Spleen (tissue), 13 donors: ENCODE measurements at places on chromosomes 6 and 20.

DNA sequence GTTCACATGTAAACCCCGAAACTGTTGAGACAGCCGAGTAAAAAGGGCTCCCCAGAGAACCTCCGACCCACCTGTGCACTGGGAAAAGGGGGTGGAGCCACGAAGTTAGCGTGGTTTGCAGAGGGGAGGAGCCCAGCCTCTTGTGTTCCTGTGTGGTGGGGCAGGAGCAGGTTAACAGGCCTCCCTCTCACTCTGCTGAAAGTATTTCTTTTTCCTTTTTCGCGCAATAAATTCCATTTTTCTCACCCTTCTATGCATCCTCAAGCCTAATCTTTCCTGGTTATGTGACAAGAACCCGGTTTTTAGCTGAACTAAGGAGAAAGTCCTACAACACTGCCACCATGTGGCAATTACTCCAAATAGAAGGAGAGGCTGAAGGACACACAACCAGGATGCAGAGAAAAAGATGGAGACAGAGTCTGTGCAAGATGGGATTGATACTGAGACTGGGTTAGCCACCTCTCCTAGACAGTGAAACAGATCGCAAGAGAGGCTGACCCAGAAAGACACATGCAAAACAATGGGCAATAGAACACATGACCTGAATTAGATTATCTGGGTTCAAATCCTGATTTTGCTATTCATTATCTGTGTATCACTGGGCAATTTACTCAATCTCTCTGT lies 168.7 kb upstream of the PRSS16 start:
- DNase-seq = no peak

GRCh38 chr6:159695984-159696383 lies 2.9 kb upstream of the SOD2 start:
- no peak for DNase-seq

- no peak for DNase-seq
These were observed 1.8 kb upstream of the DNPH1 start for GRCh38 chr6:43231053-43231452.

- DNase-seq = no peak
These were observed 108.4 kb upstream of the GGTLC1 start for GRCh38 chr20:24096864-24097450.

GRCh38 chr6:159035891-159036290 lies 8.9 kb downstream of the TAGAP start:
- DNase-seq = no peak

DNA sequence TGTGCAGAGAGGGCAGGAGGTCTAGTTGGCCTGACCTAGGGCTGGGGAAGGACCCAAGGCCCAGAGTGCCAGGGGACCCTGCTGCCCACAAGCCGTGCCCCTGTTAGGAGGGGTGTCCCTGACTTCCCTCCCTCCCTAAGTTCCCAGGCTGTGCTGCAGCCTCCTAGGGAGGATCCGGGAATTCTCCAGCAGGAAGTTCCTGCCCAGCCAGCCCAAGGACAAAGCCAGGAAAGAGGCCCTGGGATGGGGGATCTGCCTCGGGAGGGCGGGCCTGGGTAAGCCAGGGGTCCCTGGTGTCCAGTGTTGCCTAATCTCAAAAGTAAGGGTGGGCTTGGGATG lies 9.3 kb upstream of the BAK1 start:
- no peak for DNase-seq

DNA sequence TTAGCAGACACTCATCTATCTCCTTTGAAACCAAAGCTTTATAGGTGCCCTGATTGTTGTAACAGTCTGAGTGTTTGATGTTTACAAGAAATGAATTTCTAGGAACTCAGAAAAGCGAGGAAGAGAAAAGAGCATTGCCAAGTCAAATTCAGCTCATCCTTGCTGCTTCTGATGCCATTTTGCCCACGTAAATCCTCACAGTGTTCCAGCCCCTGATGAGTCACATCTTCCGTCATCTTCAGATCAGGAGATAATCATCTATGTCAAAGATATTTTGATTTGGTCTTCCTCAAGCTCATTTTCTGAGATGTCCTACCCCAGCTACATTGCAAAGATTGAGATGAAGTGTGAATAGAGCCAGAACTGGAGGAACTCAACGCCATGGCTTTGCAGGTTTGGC lies 426.2 kb downstream of the BMP2 start:
- no peak for DNase-seq

GRCh38 chr6:46324706-46325105 lies 153.9 kb upstream of the ENPP5 start:
- DNase-seq = no peak

GRCh38 chr6:3765415-3765814 lies 13.9 kb upstream of the PXDC1 start:
- no peak for DNase-seq

- no peak for DNase-seq
These were observed 14.8 kb upstream of the SCGN start for GRCh38 chr6:25637211-25637610.

DNA sequence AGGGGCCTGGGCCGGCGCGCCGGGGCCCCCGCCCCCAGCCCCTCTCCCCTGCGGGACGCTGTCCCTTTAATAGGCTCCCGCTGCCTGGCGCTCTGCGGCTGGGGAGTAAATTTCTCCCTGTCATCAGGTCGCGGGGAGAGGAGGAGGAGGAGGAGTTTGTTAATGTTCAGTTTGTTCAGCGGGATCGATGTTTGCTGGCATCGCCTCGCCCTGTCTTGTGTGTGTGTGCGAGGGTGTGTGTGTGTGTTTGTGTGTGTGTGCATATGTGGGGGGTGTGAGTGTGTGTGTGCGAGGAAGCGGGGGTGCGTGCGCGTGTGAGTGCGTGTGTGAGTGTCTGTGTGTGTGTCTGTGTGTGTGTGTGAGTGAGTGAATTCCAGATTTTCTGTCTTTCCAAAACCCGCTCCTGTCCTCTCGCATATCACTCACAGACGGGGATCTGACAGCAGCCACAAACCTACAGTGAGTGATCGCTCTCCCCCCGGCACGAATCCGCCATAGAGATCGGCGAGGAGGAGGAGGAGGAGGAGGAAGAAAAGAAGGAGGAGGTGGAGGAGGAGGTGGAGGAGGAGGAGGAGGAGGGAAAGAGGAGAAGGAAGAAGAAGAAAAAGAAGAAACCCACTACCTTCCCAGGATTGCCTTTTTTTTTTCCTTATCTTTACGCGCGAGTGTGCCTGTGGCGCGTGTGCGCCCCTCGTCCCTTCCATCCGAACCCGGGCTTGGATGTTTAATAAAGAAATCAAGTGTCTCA lies at the start of gene TSHZ2:
Gene TSHZ2 (plus strand): TSS at position 169 of the 748 bp plus-strand sequence. CDS start 936 bp downstream, outside the sequence.
- DNase-seq = no peak
